T-helper 1 cell treated with Interleukin-12 subunit alpha and Interleukin-12 subunit beta and Interleukin-4 antibody, amounts not matched to agents 30 ng/mL and 1 ng/mL, for 36 hours (primary cell): ENCODE measurements at places on chromosomes 7 and 10. TPM values are rescaled to one million over a fixed set of nuclear protein-coding genes. Genes with fewer than 3 reads are reported as not detected.

OR2F2 gene
- not detected in 2 replicates for total RNA-seq

ZNF425 gene
- 0.86 and 1.1 TPM in 2 replicates for total RNA-seq

CD36 gene
- not detected in 2 replicates for total RNA-seq

CHN2 gene
- 0.29 and 0.74 TPM in 2 replicates for total RNA-seq

TMEM196 gene
- not detected in 2 replicates for total RNA-seq

NPC1L1 gene
- total RNA-seq: not detected in 2 replicates
